A549 (cell line): ENCODE measurements at places on chromosomes 2 and 18.

- DNase-seq, result peak; percentile 73
Observed at GRCh38 chr2:217934321-217935131, 68.3 kb downstream of the TNS1 start.

- DNase-seq, result no peak
Observed at GRCh38 chr2:27376151-27376865, 4.2 kb downstream of the ZNF513 start.

GRCh38 chr2:232411901-232412629 lies 5.4 kb downstream of the ALPG start:
- no peak for DNase-seq

DNA sequence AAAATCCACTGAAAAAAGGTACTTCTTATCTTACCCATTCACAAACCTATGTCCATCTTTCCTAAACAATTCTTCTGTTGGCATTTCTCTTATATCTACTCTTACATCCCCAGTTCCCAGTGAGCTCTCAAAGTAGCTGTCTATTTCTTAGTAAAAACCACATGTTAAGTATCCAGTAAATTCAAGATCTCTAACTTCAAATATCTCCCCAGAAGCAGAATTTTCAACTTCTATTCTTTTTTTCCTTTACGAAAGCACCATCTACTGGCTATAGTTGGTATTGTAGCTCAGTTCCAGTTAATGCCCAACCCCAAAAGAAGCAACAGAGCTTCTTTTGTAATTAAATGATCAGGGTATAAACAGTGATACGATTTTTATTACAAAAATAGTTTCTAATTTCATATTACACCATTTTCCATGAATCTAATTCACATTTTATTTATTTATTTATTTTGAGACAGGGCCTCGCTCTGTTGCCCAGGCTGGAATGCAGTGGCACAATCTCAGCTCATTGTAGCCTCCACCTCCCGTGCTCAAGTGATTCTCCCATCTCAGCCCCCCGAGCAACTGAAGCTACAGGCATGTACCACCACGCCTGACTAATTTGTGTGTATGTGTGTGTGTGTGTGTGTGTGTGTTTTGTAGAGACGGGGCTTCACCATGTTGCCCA lies 28.5 kb downstream of the HRH4 start:
- peak; percentile 21 for DNase-seq

- DNase-seq, result no peak
Observed at GRCh38 chr18:27138079-27138478, 47.0 kb downstream of the CHST9 start.

DNA sequence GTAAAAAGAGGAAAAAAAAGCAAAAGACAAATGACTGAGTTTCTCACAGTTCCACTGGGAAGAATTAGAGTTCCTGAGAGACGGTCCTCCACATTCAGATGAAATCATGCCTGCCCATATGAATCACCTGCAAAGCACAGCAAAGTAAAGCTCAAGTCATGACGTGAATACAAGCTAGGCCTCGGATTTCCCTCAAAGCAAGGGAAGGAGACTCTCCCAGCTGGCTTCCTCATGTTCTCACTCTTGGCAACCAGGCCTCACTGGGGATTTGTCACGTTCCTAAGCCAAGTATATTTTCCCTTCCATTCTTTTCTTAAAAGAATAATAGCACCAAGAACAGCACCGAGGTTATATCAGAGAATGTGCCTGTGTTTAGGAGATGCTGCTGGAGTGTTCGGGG lies 47.0 kb downstream of the CYP27C1 start:
- DNase-seq, result no peak

GRCh38 chr2:239380831-239381708 lies 19.8 kb downstream of the HDAC4 start:
- DNase-seq, result no peak

GRCh38 chr2:39494784-39495251 lies 57.7 kb upstream of the MAP4K3 start:
- DNase-seq, result peak; percentile 64

- DNase-seq, result no peak
Observed at GRCh38 chr18:15165048-15165447, 417.1 kb downstream of the ANKRD30B start.
